ENCODE measurements at places on chromosomes 7 and 10. TPM values are rescaled to one million over a fixed set of nuclear protein-coding genes. Genes with fewer than 3 reads are reported as not detected.

DNA sequence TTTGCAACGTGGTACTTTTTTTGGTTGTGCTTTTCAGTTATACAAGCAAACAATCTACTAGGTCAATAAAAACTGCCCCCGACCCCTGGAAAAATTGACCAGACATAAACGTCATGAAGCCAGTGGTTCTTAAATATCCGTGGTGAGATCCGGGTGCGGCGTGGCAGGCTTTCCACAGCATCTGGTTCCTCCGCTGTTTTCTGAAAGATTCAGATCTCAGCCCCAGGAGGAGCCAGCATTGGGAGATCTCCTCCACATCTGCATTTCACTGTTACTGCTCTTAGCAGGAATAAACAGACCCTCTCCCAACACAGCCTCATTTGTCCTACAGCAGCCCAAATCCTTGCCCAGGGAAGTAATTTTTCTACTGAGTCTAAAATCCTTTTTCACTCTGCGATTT is 664.3 kb upstream of the FOXK1 start:
- no peak for DNase-seq

Gene VWDE
- total RNA-seq = 3.5 TPM

Gene SPDYE2B
- total RNA-seq = not detected

DNA sequence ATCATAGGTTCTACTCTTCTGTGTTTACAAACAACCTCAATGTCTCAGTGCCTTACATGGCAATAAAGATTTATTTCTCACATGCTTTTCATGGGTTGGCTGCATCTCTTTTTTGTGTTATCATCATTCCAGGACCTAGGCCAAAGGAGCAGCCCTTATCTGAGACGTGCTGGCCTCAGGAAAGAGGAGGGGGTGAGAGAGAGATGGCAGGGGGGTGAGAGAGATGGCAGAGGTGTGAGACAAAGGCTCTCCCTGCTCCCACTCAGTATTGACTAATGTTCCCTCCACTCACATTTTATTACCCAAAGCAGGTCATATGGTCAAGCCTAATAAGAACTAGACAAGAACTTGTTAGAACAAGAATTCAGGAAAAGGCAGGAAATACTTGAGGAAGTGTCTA is 120.1 kb upstream of the PRR15 start:
- no peak for DNase-seq

DNA sequence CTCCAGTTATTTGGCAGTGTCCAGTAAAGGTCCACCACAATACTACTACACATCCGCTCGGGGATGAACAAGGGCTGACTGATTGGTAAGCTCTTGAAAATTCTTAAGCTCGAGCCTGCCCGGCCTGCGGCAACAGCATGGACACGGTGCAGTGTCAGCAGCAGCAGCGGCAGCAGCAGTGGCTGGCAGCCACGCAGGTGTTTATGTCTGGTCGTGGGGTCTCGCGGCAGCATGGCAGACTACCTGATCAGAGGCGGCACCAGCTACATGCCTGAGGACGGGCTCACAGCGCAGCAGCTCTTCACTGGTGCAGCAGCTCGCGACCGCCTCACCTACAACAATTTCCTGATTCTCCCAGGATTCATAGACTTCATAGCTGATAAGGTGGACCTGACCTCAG is 19.6 kb upstream of the TRIM24 start:
- DNase-seq = no peak

Gene PIK3AP1
- 4.7 TPM for total RNA-seq

DNA sequence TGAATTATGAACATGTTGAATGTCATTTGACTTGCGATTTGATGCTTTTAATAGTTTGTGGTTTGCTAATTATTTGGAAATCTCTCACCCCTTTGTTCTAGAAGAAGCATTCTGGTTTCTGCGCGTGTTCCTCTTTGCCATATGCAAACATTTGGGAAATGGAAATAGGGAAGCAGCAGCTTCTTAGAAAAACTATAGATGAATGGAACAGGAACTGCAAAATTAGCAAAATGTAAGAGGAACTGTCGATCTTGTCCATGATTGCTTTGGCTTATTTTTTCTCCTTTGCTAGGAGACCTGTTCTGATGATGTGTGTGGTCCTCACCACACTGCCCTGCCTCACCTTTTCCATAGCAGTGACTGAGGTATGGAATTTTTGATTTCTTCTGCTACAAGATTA is 19.0 kb downstream of the TMEM236 start:
- no peak for DNase-seq

DNA sequence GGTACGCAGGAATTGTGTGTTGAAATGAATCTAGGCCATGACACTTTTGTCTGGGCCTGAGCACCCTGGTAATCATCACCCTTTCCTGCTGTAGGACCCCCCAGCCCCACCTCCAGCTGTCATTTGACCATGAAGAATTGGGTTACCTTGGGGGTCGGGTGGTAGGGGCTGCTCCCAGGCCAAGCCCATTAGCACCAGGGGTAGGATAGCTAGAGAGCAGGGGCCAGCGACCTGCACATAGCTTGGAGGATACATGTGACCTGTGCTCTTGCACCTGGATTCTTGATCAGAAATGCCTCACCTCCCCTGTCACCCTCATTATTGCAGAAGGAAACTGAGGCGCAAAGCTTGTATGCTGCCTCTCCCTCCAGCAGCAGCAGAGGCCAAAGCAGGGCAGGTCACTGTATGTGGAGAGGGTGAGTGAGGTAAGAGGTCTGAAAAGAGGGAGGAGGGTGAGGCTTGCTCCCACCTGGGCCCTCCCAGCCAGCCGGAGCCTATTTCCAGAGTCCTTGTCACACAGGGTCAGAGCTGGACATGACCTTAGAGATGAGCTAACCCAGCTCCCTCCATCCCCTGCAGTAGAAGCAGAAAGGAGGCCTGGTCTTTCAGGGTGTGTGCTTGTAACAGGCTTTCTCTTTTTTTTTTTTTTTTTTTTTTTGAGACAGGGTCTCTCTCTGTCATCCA is 35.3 kb upstream of the ANKRD2 start:
- DNase-seq = no peak

GRCh38 chr7:23290993-23291392 is 8.1 kb upstream of the MALSU1 start:
- DNase-seq = no peak

- no peak for DNase-seq
Observed at GRCh38 chr10:48442090-48442808, 135.8 kb downstream of the MAPK8 start.

Gene OR9A2
- total RNA-seq = 0.38 TPM

GRCh38 chr10:61486251-61486650 is 33.1 kb upstream of the TMEM26 start:
- no peak for DNase-seq

DNA sequence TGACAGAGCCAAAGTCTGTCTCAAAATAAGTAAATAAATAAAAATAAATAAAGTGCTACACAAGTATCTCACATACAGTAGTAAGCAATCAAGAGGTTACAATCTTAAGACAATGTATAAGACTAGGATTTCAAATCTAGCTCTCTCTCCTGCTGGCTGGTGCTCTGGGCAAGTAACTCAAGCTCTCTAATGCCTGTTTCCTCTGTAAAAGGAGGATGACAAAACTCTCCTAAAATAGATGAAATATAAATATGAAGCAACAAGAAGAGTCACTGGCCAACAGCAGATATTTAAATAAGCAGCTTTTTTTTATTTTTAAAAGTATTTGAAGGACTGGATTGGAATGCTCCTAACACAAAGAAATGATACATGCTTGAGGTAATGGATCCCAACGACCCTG is 7.2 kb downstream of the SFMBT2 start:
- DNase-seq = no peak

- no peak for DNase-seq
Observed at GRCh38 chr10:86664341-86665217, 3.7 kb upstream of the LDB3 start.

- DNase-seq = no peak
Observed at GRCh38 chr10:58554316-58554715, 41.6 kb downstream of the BICC1 start.

Gene SEMA3E
- total RNA-seq = not detected

Data from naive thymus-derived CD8-positive, alpha-beta T cell (primary cell).